ENCODE measurements at places on chromosomes 16 and 17.

DNA sequence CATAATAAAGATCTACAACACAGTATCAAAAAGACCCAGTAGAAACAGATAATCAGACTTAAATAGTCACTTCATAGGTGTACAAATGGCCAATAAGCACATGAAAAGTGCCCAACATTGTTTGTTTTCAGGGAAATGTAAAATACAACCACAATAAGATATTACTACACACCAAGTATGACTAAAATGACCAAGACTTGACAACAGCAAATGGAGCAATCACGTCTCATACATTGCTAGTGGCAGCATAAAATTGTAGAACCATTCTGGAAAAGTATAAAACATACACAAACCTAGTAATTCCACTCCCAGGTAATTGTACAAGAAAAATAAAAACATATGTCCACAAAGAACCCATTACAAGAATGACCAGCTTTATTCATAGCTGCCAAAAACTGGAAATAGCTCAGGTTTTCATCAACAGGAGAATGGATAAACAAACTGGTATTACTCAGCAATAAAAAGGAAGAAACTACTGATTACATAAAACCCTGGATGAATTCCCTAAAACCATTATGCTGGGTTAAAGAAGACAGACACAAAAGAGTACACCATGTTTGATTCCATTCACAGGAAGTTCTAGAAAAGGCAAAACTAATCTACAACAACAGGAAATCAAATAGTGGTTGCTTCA, 85.6 kb downstream of the TTC19 start:
- DNase-seq: peak; percentile 56

GRCh38 chr17:17612085-17613022, 20.8 kb upstream of the PEMT start:
- no peak for DNase-seq

DNA sequence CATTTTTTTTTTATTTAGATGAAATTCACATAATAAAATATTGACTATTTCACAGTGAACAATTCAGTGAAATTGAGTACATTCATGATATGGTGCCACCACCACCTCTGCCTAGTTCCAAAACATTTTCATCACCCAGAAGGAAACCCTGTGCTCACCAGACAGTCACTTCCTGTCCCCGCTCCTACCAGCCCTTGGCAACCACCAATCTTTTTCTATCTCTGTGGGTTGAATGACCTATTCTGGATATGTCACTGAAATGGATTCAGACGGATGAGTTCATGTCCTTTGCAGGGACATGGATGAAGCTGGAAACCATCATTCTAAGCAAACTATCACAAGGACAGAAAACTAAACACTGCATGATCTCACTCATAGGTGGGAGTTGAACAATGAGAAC, 40.5 kb downstream of the ATP2C2 start:
- no peak for DNase-seq

DNA sequence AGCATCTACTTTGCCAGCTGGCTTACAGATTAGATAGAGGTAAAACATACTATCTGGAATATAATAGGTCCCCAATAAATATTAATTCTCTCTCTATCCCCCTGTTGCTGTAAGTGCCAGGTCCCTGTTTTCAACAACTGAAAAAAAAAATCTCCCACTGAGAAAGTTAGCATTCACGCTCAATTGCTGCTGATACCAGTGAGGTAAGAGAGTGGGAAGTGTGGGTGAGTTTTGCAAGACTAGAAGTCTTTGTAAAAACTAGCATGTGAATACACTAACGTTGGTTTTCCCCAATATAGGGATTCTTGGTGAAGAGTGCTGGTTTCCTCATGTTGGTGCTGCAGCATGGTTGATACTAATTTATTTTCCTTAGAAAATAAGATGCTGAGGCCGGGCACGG, 11.7 kb upstream of the TAOK1 start:
- no peak for DNase-seq

DNA sequence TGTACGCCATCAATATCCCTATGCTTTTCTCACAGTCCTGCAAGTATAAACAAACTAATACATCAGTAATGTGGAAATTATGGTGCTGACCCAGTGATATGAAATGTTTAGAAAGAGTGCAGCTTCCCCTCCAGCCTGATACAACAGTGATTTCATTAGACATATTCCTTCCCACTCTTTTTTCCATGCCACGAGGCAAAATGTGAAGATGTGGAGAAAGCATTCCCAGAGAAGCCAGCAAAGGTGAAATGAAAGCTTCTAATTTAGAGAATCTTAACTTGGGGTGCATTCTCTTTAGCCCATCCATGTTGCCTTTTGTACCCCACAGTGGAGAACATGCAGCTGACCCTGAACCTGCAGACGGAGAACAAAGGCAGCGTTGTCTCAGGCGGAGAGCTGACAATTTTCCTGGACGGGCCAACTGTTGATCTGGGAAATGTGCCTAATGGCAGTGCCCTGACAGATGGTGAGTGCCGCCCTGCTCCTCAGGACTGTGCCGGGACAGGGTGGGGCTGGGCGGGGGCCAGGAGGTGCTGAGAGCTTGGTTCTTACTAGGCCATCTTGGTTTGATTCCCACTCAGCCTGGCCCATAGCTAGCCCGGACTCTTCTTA, 77.8 kb downstream of the WWP2 start:
- DNase-seq: no peak

- DNase-seq: no peak
These were observed 8.1 kb upstream of the CMTR2 start for GRCh38 chr16:71297341-71297634.

Measured in HFF-Myc (cell line).